ENCODE measurements at places on chromosomes 6 and 20.
A peak's percentile ranks its signal among the peaks of the same experiment; 100 is the strongest.

DNA sequence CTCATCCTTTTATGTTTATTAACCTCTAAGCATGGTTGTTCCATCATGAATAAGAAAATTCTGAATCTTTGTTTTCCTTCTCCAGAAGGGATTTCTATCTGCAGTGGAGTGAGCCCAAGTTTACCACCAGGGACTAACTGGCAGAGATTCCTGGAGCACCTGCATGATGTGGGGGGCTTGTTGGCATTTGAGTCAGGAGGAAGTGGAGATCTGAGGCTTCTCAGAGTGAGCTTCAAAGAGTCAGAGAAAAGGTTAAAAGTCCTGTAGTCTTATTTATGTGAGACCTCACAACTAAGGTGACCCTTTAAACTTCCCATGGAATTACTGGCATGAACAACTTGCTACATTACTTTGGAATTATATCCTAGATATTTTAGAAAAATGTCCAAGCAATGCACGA is 138.1 kb upstream of the SLC24A3 start:
- DNase-seq: no peak

- no peak for DNase-seq
Observed at GRCh38 chr6:93581371-93581770, 162.0 kb upstream of the EPHA7 start.

- no peak for DNase-seq
Observed at GRCh38 chr6:38018755-38019165, 199.2 kb downstream of the ZFAND3 start.

DNA sequence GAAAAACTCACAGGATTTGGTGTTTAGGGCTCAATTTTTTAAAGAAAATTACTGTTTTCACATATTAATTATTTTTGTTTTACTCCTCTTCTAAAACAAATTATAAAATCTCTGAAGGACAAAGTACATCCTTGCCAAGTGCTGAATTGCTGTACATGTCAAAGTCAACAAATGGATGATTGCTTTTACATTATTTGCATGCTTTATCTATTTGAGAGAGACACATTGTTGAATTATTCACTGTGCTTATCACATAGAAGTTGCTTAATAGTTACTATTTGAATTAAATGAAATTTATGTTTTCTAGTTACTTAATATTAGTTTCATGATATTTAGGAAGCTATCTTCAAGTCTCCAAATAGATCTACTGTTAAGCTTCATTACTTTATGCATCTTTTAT is 318.6 kb upstream of the PTCHD4 start:
- DNase-seq: no peak

GRCh38 chr6:583116-583515 is 73.8 kb downstream of the HUS1B start:
- no peak for DNase-seq

DNA sequence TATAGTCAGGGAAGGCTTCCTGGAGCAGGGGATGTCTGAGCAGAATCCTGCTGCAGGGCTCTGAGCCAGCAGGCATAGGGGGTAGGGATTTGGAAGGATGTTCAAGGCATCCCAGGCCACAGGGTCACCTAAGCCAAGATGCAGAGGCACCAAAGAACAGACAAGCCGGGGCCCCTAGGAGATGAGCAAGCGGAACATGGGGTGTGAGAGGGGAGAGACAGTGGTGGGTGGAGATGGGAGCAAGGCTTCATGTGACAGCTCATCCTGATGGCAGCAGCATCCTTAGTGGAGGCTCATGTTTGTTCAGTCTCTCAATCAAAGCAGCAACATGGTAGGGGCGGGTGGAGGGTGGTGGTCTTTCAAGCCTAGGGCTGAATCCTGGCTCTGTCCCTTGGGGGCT is 29.8 kb upstream of the TCP11 start:
- DNase-seq: no peak

GRCh38 chr20:694496-694895 is 18.9 kb upstream of the SCRT2 start:
- DNase-seq: no peak

DNA sequence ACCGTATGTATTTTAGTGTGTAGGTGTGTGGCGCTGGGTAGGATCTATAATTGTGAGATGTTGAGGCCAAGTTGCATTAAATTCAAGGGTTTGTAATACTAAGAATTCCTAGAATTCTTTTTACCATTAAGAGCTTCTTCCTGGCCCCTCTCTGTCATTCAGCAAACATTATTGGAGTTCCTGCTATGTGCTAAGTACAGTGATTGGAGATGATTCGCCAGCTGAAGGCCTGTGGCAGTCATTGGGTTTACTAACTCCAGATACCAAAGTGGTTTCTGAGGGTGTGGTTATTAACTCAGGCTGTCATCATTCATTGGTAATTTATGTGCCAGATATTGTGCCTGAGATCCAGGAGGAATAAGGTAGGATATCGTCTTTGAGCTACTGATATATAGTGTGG is 167.1 kb downstream of the LAMA2 start:
- no peak for DNase-seq

DNA sequence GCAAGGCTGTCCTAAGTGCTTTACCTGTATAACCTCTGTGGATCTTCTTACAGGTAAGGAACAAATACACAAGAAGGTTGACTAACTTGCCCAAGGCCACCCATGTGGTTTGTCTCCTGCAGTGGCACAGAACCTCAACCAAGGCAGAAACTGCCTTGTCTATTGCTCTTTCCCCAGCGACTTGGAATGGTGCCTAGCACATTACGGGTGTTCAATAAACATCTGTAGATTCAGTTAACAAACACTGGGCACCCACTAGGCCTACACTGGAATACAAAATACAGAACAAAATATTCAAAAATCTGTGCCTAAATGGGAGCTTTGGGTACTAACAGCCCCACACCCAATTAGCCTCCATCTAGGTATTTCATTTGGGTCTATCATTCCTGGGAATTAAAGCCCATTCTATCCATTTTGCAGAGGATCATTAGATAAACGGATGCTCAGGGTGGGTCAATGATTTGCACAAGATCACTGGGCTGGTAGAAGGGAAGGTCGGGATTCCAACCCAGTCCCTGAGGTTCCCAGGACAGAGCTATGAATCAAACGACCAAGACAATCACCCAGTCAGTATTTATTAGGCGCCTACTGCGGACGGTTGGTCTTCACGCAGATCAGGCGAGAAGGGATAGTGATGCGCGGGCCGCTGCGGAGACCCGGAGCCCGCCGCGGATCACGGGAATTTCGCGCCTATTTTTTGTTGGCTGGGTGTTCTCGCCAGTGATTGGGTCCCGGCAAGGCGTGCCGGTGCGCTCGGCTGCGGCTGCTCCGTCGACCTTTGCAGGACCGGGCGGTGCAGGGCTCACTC is at the start of gene STK35:
Gene STK35 (plus strand): TSS at position 771 of the 808 bp plus-strand sequence. CDS start 55 bp downstream, outside the sequence.
- DNase-seq: peak; percentile 37

- DNase-seq: no peak
Observed at GRCh38 chr6:120584111-120584760, 750.0 kb downstream of the TBC1D32 start.

- no peak for DNase-seq
Observed at GRCh38 chr6:41199552-41200246, 1.2 kb downstream of the TREML2 start.

GRCh38 chr6:140344142-140344913 is 969.9 kb upstream of the CITED2 start:
- DNase-seq: no peak

GRCh38 chr6:104548297-104548696 is 311.4 kb downstream of the HACE1 start:
- DNase-seq: no peak

- no peak for DNase-seq
Observed at GRCh38 chr6:33607784-33608161, 13.3 kb upstream of the ITPR3 start.

DNA sequence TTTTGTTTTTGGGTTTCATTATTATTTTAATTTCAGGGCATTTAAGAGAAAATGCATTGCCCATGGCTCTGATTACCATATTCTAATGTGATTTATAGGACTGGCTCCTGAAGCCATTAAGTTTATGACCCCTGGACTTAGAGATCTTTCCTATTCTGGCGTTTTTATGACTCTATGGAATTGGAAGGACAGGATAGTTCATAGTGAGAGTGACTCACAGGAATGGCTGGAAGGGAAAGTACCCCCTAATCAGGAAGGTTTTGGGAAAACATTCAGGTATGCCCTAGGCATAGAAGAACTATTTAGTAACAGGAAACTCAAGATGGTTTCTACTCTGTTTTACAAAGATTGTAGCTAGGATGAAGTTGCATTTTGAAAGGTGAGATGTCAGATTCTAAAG is 108.6 kb upstream of the SLC2A12 start:
- DNase-seq: no peak

DNA sequence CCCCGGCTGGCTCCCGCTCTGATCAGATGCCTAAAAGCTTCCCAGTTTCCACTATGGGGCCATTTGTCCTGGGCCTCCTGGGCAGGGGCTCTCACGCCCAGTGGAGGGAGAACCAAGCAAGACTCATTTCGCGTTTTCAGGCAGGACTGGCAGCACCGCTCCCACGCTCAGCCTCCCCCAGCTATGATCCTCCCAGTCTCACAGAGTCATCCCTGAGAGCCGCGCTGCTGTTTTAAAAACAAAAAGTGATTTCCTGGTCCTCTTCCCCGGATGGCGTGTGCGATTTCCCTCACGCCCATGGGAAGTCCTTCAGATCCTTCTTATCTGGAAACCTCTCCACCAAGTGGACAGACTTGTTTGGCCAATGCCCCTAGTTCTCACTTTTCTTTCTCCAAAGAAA is at the start of gene ADGRF5:
Gene ADGRF5 (minus strand): TSS at position 208 of the 400 bp plus-strand sequence. CDS start 15,176 bp downstream, outside the sequence.
- DNase-seq: no peak

GRCh38 chr20:774016-774659 is 5.8 kb upstream of the SLC52A3 start:
- DNase-seq: no peak

- no peak for DNase-seq
Observed at GRCh38 chr6:38656896-38657295, 17.2 kb upstream of the BTBD9 start.

GRCh38 chr6:41600499-41601247 is 37.6 kb upstream of the MDFI start:
- DNase-seq: no peak

DNA sequence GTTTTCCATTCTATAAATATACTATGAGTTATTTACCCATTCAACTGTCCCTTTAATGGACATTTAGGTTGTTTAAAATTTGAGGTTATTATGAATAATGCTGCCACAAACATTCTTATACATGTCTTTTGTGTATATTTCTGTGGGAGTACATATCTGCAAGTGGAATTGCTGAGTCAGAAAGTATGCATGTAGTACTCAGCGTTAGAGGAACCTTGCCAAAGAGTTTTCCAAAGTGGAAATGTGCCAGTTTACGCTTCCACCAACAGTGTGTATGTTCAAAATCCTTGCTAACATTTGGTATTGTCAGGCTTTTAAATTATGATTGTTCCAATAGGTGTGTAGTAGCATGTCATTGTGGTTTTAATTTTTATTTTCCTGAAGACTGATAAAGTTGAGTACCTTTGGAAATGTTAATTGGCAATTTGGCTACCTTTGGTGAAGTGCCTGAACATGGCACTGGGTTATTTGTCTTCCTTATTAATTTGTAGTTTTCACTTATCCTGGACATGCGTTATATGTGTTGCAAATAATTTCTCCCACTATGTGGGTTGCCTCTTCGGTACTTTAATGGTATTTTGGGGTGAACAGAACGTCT is 341.2 kb downstream of the CD83 start:
- no peak for DNase-seq

- DNase-seq: no peak
Observed at GRCh38 chr20:44182135-44182765, 4.7 kb downstream of the JPH2 start.

- no peak for DNase-seq
Observed at GRCh38 chr20:11379257-11380011, 538.3 kb upstream of the BTBD3 start.

DNA sequence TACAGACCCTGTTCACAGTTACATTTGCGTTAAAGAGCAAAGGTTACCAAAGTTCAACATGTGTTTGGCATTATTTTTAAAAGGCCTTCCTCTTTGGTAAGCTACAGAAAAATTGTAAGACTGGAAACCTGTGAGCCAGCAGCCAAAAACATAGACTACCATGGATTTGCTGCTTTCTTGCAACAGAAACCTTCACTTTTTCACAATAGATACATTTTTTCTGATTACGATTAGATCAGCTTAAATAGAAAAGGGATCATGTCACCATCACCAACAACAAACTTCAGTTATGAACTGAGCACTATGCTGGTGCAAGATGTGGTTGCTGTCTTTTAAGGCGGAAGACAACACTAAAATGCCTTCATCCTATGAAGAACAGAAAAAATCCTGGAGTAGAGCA is 112.3 kb upstream of the MARCKS start:
- no peak for DNase-seq

DNA sequence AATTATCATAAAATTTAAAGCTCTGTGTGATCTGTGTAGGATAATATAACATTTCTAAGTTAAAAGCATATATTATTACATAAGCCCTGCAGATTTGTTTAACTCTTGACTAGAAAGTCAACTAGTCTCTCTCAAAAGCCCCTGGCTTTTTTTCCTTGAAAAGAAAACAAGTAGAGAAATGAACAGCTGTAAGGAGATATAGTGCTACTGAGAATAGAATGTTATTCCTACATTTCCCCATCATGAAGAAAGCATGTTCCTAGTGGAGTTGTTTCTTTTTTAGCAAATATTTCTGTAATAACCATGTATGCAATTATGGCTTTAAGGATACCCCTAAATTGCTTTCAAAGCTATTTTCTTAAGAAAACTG is 37.6 kb downstream of the SHLD1 start:
- no peak for DNase-seq

DNA sequence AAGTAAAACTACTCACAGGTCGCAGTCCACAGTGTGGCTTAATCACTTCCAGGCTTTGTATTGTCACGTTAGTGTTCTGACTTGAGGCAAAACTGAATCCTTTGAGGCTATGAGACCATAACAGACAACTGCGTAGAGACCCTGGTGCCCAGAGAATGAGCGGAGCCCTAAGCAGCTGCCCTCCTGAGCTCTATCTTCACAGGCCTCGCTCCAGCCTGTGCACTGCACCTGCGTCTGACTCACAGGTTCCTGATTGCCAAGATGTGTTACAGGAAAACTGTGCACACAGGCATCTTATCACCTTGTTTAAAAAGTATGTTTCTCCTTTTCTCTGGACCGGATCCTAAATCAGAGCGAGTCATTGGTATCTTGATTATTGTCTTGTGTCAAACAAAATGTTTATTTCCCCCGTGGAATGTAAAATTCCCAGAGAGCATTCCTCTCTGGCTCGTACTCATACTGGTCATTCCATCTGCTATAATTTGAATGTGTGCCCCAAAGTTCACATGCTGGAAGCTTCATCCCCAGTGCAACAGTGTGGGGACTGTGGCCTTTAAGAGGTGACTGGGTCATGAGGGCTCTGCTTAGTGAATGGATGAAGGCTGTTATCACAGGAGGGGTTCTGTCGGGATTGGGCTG is 25.7 kb downstream of the PRR18 start:
- DNase-seq: no peak

GRCh38 chr20:51801122-51801822 is 1.0 kb downstream of the SALL4 start:
- no peak for DNase-seq

- DNase-seq: no peak
Observed at GRCh38 chr20:52234302-52235045, 42.9 kb upstream of the ZFP64 start.

GRCh38 chr6:47112317-47112716 is 70.2 kb upstream of the ADGRF1 start:
- DNase-seq: no peak

- no peak for DNase-seq
Observed at GRCh38 chr6:119960036-119960435, 610.5 kb upstream of the MAN1A1 start.

All from cortex of kidney (tissue), 1 donor.